T follicular helper cell (primary cell): ENCODE measurements at places on chromosomes 16 and 17.

DNA sequence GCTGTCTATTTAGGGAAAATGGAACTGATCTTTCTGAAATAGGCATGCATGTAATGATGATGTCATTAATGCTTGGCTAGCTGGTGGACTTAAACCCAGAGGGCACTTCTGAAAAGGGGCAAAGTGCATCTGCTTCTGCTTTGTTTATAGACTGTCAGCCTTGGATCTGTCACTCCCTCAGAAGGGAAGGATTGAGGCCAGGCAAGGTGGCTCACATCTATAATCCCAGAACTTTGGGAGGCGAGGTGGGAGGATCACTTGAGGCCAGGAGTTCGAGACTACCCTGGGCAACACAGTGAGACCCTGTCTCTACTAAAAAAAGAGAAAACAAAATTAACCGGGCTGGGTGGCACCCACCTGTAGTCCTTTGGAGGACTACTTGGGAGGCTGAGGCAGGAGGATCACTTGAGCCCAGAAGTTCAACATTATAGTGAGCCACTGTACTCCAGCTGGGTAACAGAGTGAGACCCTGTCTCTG, 185.5 kb downstream of the WWOX start:
- DNase-seq, result no peak

DNA sequence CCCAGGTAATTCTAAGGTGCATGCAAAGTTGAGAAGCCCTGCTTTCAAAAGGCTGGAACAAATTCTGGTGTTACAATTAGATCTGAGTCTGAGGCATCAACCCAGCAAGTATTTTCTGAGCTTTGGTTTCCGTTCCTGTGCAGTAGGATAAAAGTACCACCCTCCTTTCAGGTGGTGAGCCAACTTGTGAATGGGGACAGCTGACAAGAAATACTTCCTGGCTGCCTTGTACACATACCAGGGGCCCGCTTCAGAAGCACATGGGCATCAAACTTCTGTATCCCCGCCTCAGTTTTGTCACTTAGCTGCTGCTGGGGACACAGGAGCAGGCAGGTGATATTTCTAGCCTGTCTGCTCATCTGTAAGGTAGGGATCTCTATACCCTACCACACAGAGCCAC, 252.2 kb downstream of the CPPED1 start:
- no peak for DNase-seq

DNA sequence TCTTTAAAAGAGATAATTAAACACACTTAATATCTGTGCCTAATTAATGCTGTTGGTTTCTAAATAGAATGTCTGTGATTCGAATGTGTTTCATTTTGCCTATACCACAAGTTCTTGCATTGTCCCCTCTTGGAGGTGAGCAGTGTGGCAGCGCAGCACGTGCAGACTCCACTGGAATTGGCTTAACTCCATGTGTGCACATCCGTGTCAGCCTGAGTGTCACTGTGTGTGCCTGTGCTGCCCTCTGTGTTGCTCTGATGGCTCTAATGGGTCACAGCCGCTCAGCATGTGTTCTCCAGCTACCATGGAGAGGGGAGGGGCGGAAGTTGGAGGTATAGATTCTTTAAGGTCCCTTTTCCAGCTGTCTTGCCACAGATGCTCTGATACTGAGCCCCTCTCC, 226.6 kb downstream of the SPECC1 start:
- DNase-seq, result no peak

- DNase-seq, result no peak
Observed at GRCh38 chr16:4212934-4213296, 29.0 kb downstream of the SRL start.

DNA sequence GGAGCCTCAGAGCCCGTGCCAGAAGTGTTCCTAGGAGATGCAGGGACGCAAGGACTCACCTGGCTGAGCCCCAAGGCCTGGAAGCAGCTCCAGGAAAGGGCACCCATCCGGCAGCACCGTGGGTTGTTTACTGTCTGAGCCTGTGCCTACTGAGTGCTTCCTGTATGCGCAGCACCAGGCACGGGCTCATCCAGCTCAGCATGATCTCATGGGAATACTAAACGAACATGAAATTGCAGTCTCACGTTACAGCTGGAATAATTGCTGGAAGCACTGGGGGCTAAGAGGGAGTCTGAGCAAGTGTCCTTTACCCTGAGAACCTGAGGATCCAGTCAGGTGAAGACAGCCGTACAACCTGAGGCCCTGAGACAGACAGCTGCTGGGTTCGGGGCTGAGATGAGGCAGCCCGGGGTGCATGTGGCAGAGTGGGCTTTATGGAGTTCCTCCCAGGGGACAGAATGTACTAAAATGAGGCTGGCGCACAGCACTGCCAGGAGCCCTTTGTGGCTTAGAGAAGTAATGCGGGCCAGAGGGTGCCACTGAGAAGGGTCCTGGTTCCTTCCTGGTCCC, 5.4 kb downstream of the CTRL start:
- DNase-seq, result no peak

GRCh38 chr16:4648917-4649316, 24.3 kb downstream of the MGRN1 start:
- no peak for DNase-seq

DNA sequence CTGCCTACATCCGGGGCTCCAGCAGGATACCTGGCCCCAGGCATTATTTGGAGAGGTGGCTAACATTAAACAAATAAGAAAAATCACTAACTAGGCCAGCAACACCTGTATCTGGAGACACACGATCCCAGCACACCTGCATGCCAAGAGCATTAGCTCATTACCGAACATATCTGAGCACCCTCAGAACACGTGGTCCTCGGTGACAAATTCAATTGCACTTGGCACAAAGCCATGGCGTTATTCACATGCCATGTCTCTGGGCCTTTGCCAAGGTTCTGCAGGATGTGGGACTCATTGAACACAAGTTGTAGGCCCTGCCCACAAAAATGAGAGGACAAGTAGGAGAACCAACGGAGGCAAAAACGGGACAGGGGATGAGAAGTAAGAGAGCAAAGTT, 552.3 kb downstream of the TOX3 start:
- no peak for DNase-seq

DNA sequence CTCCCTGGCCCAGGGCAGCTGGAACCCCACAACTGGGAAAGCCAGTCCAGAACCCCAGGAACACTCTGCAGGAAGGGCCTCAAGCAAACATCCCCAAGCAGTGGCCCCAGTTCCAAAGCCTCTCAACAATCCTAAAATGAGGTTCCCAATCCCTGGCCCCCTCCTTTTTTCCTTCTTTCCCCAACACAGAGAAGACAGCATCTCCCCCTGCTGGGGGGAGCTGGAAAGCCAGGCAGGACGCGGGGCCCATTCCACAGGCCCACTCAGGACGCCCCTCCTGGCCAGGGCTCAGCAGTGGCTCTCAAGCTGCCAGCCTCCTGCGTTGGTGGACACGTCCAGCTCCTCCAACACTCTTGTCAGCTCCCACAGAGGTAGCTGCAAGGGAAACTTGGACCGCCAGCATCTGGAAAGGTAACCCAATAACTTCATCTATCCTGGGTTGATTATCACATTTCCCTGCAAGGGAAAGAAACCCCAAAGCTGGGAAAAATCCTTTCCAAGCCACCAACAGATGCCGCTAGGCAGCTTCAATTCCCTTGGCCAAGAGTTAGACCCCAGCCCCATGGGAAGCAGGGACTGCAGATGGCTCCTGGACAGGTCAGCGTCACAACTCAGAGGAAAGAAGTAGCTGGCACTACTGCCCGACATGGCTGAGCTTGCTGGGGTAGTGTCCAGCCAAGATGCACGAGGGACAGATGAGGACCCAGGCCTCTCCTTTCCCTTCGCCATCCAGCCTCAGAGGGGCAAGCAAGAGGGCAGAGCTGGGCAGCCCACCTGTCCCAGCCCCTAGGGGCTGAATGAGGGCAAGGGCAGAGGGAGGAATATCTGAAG, 7.6 kb downstream of the HDAC5 start:
- no peak for DNase-seq

DNA sequence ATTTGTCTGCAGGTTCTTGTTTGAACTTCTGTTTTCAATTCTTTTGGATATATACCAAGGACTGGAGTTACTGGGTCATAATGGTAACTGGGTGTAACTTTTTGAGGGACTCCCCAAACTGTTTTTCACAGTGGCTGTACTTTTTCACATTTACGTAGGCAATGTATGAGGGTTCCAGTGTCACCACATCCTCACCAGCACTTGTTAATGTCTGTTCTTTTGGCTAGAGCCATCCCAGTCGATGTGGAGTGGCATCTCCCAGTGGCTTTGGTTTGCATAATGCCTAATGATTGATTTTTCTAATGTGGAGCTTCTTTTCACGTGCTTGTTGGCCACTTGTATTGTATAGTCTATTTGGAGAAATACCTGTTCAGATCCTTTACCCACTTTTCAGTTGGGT, 59.3 kb downstream of the SPECC1 start:
- no peak for DNase-seq

- DNase-seq, result no peak
Observed at GRCh38 chr16:12862327-12862726, 39.1 kb upstream of the SHISA9 start.

DNA sequence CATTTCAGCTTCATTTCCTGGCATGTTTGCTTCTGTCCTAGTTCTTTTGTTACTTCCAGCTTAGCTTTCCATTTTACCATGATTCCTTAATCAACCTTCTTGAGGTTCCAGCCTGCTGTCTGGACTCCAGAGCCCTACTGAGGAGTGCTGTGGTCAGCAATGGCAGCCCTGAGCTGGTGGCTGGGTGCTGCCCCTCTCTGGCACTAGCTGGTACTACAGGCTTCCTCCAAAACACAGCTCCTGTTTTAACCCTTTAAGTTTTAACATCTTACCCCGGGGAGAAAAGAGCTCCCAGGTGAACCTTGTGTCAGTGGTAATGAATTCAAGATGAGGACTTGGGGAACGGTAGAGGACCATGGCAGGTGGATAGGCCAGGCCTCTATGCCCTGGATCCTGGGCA, 395.5 kb downstream of the TMEM114 start:
- DNase-seq, result no peak

DNA sequence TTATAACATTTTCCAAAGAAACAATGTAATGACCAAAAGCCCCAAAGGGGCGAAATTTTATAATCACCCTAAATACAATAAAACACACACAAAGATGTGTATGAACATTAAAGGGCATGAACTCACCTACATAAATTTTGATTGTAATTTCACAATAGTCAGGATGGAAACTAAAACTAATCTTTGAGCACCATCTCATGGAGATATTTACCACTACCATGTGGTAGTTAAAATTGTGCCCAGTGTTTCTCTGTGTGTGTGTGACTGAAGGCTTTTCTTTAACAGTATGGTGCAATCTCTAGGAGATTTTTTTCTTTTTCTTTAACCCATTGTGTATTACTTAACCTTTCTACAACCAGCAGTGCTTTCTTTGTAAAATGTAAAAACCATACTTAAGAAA, 19.7 kb upstream of the MEIOC start:
- no peak for DNase-seq

GRCh38 chr17:79075446-79075750, 774 bp downstream of the ENGASE start:
- no peak for DNase-seq

GRCh38 chr17:35936063-35936462, 5.5 kb upstream of the RDM1 start:
- DNase-seq, result no peak

DNA sequence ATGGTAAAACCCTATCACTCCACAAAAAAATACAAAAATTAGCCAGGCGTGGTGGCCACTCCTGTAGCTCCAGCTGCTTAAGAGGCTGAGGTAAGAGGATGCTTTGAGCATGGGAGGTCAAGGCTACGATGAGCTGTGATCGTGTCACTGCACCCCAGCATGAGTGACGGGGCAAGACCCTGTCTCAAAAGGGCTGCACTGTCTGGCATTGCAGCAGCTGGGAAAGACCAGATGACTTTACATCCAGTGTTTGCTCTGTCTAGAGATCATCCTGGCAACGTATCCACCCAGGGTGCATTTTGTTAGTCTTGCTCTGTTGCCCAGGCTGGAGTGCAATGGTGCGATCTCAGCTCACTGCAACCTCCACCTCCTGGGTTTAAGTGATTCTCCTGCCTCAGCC, 52.0 kb downstream of the MRM3 start:
- no peak for DNase-seq

DNA sequence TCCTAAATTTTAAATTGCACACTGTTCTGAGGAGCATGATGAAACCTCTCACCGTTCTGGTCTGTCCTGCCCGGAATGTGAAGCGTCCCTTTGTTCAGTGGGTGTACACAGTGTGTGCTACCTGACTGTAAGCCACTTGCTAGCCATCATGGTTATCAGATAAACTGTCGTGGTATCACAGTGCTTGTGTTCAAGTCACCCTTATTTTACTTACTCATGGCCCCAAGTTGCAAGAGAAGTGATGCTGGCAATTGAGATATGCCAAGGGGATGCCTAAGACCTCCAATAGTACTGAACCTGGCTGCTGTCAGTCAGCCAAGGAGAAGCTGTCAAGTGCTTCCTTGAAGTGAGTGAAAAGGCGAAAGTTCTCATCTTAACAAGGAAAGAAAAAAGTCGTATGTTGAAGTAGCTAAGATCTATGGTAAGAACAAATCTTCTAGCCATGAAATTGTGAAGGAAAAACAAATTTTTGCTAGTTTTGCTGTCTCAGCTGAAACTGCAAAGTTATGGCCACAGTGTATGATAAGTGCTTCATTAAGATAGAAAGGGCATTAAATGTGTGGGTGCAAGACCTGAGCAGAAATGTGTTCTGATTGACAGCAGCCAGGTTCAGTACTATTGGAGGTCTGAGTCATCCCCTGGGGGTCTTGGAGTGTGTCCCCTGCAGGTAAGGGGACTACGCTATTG, 5.8 kb downstream of the PIK3R6 start:
- DNase-seq, result no peak

GRCh38 chr17:72238157-72238673, 117.4 kb downstream of the SOX9 start:
- no peak for DNase-seq

GRCh38 chr16:69526831-69527655, 38.7 kb upstream of the NFAT5 start:
- no peak for DNase-seq
